ENCODE measurements at places on chromosomes 12 and 14.

- no peak overlapping the region for H3K27ac ChIP-seq
- no peaks in the 10 kb centered on the region for H3K36me3 ChIP-seq
- H3K4me1 ChIP-seq, result no peaks in the 10 kb centered on the region
- no peak overlapping the region for H3K4me3 ChIP-seq
- no peak for DNase-seq
Observed at GRCh38 chr14:106459971-106460730, 933.8 kb downstream of the TMEM121 start.

DNA sequence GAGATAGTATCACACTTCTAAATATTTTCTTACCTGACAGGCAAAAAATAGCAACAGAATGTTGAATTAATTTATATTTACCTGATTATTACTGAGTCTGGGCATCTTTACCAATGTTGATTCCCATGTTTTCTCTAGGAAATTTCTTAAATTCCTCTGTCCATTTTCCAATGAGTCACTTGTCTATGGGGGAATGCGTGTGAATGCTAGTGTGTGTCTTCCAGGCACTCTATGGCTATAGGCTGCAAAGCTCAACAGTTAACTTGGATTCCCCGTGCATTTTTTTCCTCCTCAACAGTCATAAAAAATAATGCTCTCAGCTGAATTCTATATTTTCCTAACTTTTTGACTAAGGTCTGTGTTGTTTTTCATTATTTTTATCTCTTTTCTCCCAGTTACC is 1385.8 kb upstream of the FLRT2 start:
- no peaks in the 10 kb centered on the region for H3K27me3 ChIP-seq
- no peaks in the 10 kb centered on the region for H3K4me1 ChIP-seq
- H3K36me3 ChIP-seq, result no peaks in the 10 kb centered on the region

GRCh38 chr14:42111355-42111754 is 504.7 kb downstream of the LRFN5 start:
- no peaks in the 10 kb centered on the region for H3K4me1 ChIP-seq
- no peaks in the 10 kb centered on the region for H3K27me3 ChIP-seq
- no peak for DNase-seq
- H3K27ac ChIP-seq, result no peak overlapping the region

DNA sequence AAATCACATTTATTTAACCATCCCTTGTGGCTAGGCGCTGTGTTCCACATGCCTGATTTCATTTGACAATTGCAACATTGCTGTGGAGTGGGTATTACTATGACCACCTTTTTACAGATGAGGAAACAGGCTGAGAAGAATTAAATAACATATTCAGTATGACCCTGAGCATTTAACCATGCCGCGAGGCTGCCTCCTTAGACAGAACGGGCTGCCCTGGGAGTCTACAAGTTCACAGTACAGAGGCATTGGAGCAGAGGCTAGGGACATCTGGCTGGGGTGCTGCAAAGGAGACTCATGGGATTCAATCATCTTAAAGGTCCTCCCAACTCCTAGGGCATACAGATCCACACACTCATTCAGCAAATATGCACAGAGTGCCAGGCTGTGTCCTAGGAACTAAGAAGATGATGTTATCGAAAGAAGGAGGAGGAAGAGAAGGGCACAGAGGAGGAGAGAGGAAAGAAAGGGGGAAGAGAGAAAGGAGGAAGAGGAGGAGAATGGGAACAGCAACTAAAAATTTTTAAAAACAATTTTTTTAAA is 164.7 kb upstream of the CCND2 start:
- DNase-seq, result no peak
- no peak overlapping the region for H3K27ac ChIP-seq
- H3K36me3 ChIP-seq, result no peaks in the 10 kb centered on the region
- H3K4me3 ChIP-seq, result no peak overlapping the region
- no peaks in the 10 kb centered on the region for H3K27me3 ChIP-seq
- H3K4me1 ChIP-seq, result no peaks in the 10 kb centered on the region

- H3K36me3 ChIP-seq, result no peaks in the 10 kb centered on the region
- H3K4me1 ChIP-seq, result peaks cover 9% of the 10 kb centered on the region
- DNase-seq, result no peak
- peaks cover 48% of the 10 kb centered on the region for H3K27me3 ChIP-seq
- no peak overlapping the region for H3K4me3 ChIP-seq
Observed at GRCh38 chr12:52790427-52791270, 5.3 kb downstream of the KRT3 start.

DNA sequence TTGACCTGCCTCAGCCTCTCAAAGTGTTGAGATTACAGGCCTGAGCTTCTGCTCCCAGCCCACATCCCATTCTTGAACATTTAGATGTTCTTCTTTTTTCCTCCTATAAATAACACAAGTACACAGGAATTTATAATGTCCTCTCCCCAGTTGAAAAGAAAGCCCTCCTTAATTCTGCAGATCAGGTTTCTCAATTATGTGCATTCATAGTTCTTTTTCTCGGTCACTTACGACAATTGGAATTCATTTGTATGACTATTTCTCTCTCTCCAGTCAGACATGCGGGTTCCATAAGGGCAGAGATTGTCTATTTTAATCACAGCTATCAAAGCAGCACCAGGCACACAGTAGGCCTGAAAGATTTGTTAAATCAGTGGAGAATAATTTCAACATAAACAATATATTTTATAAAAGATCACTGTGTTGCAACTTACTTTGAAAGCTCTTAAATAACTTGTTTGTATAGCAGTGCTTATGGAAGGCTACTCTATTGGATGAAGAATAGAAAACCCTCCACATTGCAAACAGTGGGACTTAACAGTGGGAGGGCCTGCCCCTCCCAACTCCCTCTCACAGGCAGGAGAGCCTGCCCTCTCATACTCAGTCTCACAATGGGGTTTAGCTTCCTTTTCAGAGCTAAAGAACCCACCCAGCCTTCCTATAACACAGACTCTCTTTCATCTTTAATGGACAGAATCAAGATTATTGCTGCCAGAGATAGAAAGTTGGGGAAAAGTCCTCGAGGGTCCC is 84.1 kb upstream of the TRAF3 start:
- no peak for DNase-seq
- H3K4me1 ChIP-seq, result peaks cover 4% of the 10 kb centered on the region
- H3K27ac ChIP-seq, result no peak overlapping the region
- no peaks in the 10 kb centered on the region for H3K36me3 ChIP-seq
- no peak overlapping the region for H3K4me3 ChIP-seq

- H3K27ac ChIP-seq, result no peak overlapping the region
- peak; percentile 41 for DNase-seq
- no peaks in the 10 kb centered on the region for H3K27me3 ChIP-seq
- H3K4me1 ChIP-seq, result no peaks in the 10 kb centered on the region
- H3K36me3 ChIP-seq, result no peaks in the 10 kb centered on the region
Observed at GRCh38 chr12:59937148-59937547, 341.3 kb downstream of the SLC16A7 start.

DNA sequence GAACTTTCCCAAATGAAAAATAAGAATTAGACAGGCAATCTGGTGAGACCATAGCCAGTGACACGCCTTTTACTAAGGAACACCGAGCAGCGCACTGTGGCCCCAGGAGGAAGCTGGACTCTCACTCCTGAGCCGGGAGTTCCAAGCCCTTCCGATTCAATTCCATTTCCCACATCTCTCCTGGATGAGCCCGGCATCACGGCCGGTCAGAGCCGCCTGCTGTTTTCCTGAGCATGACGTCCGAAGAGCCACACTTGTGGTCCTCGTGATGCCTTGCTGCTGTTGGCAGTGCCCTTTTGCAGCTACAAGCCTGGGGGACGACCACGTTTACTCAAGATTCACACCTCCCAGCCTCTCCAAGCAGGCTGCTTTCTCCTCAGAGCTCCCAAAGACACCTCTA is 40.8 kb downstream of the FBXL14 start:
- H3K36me3 ChIP-seq, result no peaks in the 10 kb centered on the region
- H3K27me3 ChIP-seq, result no peaks in the 10 kb centered on the region
- peaks cover 3% of the 10 kb centered on the region for H3K4me1 ChIP-seq

DNA sequence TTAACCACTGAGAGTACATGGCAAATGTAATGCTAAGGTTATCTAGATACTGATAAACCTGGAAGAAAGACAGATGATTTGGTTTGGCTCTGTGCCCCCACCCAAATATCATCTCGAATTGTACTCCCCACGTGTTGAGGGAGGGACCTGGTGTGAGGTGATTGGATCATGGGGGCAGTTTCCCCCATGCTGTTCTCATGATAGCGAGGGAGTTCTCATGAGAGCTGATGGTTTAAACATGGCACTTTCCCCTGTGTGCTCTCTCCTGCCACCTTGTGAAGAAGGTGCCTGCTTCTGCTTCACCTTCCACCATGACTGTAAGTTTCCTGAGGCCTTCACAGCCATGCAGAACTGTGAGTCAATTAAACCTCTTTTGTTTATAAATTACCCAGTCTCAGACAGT is 14.2 kb downstream of the NOXRED1 start:
- no peaks in the 10 kb centered on the region for H3K36me3 ChIP-seq
- DNase-seq, result no peak
- no peaks in the 10 kb centered on the region for H3K4me1 ChIP-seq
- no peak overlapping the region for H3K4me3 ChIP-seq
- H3K27me3 ChIP-seq, result no peaks in the 10 kb centered on the region

DNA sequence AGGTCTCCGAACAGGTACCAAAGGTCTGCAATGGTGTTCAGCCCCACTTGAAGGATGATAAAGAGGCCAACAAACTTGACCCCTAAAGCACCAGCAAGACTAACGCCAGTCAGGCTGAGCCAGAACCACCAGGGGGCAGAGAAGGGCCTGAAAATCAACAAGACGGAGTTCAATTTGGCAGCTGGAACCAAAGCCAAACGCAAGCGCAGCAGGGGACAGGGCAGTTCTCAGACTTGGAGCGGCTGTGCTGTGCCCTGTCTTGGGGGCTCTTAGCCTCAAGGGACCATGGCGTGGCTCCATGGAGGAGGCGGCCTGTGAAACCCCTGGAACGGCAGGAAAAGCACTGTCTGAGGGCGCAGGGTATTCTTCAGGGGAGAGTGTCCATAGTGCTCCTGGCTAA is 19.6 kb downstream of the POMT2 start:
- H3K4me1 ChIP-seq, result peaks cover 50% of the 10 kb centered on the region
- peak overlapping the region; percentile 97 for H3K27ac ChIP-seq
- DNase-seq, result peak; percentile 74
- no peaks in the 10 kb centered on the region for H3K27me3 ChIP-seq
- peaks cover 6% of the 10 kb centered on the region for H3K36me3 ChIP-seq

DNA sequence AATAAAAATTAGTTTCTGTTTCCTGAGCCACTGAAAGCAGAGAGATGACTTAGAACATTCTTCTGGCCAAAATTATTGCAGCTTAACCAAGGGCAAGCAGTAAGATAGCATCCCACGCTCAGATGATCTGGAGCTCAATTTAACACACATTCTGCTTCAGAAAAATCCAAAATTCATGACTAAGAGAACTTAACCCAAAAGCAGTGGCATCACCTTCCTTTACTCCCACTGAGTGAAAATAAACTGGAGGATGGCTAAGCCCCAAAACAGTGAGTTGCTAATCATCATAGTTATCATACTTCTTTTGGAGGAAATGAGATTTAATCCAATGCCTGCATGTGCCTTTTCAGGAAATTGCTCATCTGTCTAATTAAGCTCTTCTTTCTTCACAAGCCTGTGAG is 195.4 kb downstream of the DUSP6 start:
- DNase-seq, result peak; percentile 76
- H3K4me1 ChIP-seq, result peaks cover 21% of the 10 kb centered on the region
- no peak overlapping the region for H3K27ac ChIP-seq
- no peaks in the 10 kb centered on the region for H3K27me3 ChIP-seq
- H3K4me3 ChIP-seq, result no peak overlapping the region

GRCh38 chr12:78473136-78473535 is 391.4 kb upstream of the SYT1 start:
- no peak overlapping the region for H3K4me3 ChIP-seq
- H3K27me3 ChIP-seq, result no peaks in the 10 kb centered on the region
- H3K27ac ChIP-seq, result no peak overlapping the region
- DNase-seq, result peak; percentile 60
- no peaks in the 10 kb centered on the region for H3K4me1 ChIP-seq

- H3K4me3 ChIP-seq, result no peak overlapping the region
- no peaks in the 10 kb centered on the region for H3K27me3 ChIP-seq
- peak; percentile 0 for DNase-seq
- no peak overlapping the region for H3K27ac ChIP-seq
Observed at GRCh38 chr14:45610318-45610717, 357.3 kb upstream of the MIS18BP1 start.

DNA sequence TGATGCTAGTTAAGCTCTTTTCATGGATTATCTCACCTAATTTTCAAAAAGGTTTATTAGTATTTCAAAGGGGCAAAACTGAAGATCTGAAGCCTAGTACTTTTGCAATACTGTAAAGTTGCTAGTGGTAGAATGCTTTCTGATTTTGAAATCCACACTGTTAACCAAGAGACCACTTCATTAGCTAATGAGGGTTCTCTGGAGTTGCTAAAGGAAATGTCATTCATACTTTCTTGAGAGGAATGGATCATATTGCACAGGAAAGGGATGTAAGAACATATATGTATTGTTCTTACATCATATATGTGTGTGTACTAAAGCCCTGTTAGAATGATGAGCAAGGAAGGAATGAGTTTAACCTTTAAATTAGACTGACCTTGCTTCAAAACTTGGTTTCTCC is 39.0 kb upstream of the LDHB start:
- no peak overlapping the region for H3K4me3 ChIP-seq
- no peaks in the 10 kb centered on the region for H3K27me3 ChIP-seq
- H3K4me1 ChIP-seq, result no peaks in the 10 kb centered on the region
- no peak for DNase-seq
- H3K27ac ChIP-seq, result no peak overlapping the region

DNA sequence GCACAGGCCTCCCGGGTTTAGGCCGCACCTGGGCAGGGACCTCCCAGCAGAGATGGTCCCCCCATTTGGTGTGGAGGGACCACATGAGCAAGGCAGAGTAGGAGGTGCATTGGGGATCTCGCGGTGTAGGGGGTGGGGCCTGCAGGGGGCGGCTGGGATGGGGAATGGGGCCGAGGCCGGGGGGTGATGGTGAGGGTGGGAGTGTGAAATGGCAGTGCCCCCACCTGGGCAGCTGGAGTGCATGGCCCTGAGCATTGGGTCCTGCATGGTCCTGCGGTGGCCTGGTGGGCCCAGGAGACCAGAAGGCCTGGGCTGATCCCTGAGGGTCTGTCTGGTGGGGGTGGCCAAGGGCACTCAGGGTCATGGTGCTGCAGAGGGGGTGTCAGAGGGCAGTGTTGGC is 111.8 kb downstream of the KIF26A start:
- no peak overlapping the region for H3K27ac ChIP-seq
- H3K27me3 ChIP-seq, result no peaks in the 10 kb centered on the region
- no peaks in the 10 kb centered on the region for H3K36me3 ChIP-seq

DNA sequence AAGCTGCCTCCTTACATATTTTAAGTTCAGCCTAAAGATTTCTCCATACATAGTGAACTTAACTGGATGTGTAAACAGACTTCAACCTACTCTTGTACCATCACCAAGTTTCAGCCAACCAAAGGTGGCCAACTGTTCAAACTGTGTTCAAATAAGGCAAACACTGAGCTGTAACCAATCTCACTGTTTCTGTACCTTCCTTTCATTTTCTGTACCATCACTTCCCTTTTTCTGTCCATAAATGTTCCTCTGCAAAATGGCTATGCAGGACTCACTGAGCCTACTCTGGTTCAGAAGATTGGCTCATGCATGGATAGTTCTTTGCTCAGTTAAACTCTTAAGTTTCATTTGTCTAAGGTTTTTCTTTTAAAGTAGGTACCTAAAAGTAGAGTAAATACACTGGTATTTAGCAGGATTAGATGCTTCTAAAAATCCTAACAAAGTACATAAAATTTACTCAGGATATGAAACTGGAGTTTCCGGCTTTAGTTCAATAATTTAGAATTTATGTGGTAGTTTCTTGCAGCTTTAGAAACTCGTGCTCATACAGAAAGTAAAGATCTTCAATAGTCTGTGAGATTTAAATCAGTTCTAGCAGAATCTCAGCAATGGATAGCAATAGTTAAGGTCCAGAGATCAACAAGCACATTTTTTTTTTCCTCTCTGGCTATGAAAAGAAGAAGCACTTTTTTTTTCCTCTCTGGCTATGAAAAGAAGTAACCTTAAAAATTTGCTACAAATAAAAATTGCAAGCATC is 282.0 kb upstream of the PPFIA2 start:
- H3K27ac ChIP-seq, result no peak overlapping the region
- H3K36me3 ChIP-seq, result no peaks in the 10 kb centered on the region
- H3K4me1 ChIP-seq, result no peaks in the 10 kb centered on the region
- H3K27me3 ChIP-seq, result no peaks in the 10 kb centered on the region

Data from astrocyte (in vitro differentiated cells and primary cell).